ENCODE measurements at places on chromosomes 6 and 20. TPM values are rescaled to one million over a fixed set of nuclear protein-coding genes. Genes with fewer than 3 reads are reported as not detected.

GRCh38 chr6:137581019-137581707 is 87.0 kb upstream of the OLIG3 start:
- DNase-seq: no peak

DNA sequence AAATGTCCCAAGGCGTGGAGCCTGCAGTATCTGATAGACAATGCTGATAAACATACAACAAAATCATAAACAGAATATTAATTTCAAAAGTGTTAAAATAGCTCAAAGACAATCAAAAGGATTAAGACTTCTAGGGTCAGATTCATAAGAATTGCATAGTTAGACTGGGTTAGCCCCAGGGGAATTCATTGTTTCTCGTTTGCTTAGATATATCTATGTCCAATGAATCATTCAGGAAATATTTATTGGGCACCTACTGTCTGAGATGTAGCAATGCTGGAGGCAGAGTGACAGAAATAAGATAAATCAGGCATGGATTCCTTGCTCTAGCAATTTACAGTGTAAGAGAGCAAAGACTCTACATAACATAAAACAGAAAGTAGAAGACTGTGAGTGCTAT is 124.4 kb upstream of the PRL start:
- no peak for DNase-seq

- DNase-seq: no peak
These were observed 1.2 kb upstream of the GJA1 start for GRCh38 chr6:121434037-121434770.

DNA sequence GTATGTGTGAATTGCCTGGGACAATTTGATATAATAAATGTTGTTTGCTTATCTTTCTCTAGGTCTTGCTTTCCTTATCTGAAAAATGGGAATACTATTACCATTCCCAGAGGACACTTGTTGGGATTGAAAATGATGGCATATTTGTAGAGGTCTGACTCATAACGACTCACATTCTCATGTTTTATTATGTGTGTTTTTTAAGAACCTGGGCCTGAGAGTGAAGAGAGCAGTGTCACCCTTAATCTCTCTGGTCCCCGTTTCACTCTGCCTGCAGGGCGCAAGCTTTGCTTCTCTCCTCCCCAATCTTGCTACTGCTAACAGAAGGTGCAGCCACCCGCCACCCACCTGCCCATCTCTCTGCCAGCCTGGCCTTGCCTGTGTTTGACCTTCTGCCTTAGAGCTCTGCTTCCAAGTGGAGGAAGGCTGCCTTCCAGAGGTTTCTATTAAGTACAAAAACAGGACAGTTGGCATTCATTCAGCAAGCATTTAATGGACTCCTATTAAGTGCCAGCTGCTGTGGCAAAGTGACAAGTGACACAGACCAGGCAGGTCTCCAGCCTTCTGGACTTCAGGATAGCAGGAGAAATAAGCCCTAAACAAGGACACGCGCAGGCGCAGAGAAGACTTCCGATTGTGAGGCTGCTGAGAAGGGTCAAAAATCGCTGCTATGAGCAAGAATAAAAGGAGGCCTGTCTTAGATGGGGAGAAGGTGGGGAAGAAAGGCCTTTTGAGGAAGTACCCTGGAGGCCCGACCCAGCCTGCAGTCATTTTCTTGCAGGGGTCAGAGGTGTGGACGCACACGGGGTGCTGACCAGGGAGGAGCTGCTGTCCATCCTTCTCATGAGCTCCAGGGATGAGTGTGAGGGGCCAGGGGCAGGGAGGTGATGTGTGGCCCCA is 112.5 kb downstream of the JPH2 start:
- DNase-seq: no peak

- DNase-seq: no peak
These were observed 548 bp upstream of the BCAS4 start for GRCh38 chr20:50794181-50794845.

- no peak for DNase-seq
These were observed 297.0 kb downstream of the ZNF217 start for GRCh38 chr20:53296451-53297153.

DNA sequence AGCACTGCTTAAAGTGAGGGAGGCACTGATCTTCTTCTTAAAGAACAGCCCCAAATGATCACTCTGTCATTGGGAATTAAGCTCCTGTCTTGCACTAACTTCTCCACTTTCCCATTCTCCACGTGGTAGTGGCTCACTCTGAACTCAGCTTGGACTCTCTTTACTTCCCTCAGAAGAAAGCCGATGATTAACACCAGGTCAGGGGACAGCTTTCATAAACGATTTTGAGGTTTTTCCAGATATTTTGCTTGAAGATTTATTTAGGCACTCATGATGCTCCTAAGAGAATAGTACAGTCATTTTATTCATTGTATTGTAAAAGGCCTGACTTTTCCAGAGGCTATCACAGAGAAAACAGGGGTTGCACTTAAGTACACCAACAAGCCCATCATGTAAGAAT is 81.0 kb upstream of the LTV1 start:
- no peak for DNase-seq

DNA sequence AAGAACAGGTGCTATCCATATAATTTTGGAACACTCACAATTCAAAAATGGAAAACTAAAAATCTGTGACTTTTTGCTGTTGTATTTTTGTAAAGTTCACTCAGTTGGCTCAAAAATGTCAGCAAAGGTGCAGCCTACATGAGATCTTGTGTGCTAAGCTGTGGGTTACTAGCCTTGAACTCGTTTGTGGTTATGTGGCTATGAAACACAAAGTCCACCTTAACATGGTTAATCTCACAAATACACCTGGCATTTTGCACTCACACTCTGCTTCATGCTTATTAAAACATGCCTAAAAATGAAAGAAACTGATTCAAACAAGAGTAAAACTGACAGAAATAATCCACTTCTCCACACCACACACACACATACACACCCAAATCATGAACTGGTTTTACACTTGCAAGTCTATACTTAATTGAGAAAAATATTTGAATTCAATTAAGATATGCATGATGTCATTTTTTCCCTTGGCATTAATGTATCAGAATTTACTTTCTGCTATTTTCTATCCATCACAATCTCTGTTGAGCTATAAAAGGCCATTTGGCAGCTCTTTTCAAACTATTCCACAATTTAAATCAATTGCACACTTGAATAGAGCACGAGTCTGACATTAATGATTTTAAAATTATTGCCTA is 22.9 kb upstream of the TMEM30A start:
- DNase-seq: no peak

- no peak for DNase-seq
These were observed 82.3 kb downstream of the GPX5 start for GRCh38 chr6:28607990-28608389.

- DNase-seq: no peak
These were observed 49.8 kb downstream of the TPD52L1 start for GRCh38 chr6:125203395-125203794.

DNA sequence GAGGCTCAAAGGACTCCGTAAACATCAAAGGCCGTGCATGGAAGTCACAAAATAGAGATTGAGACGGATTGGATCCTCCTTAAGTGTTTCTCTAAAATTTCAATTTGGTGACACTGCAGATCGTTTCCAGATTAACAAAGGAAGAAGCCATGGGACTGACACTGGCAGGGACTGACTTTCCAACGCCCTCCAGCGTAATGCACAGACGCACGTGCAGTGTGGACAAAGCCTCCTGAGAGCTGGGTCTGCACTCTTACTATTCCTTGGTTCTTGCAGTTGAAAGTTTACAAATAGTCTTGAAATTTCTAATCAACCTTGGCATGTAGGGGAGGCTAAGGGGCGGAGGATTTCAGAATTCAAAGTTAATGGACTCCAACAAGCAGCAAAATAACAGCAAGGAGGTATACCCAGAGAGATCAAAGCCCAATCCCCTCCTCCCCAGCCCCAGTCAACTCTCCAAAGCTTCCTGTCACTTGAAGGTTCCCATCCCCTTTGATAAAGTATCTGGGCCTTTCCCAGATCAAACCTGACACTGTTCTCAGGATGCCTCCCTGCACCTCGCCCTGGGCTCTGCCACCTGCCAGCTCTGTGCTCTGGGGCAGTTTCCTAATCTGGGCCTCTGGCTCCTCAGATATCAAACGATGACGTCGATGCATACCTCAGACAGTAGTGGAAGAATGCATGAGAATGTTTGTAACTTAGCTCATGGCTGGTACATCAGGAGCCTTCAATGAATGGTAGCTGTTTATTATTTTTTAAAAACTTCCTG is 106.5 kb upstream of the TRAF3IP2 start:
- DNase-seq: no peak

DNA sequence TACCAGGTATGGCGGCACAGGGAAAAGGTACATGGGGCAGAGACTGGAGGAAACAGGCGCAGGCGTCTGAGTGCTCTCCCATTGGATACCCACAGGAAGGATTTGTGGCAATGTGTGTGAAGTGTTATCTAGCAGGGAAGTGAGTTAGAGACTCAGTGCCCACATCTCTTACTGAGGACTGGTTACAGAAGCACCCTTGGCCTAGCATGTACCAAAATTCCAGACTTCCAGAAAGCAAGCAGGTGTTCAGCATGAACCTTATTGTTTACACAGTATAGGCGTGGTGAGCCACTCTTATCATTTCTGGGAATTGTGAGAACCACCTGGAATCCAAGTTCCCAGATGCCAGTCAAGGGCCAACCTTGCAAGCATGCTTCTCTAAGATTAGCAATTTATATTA is 14.2 kb downstream of the MANBAL start:
- DNase-seq: no peak

DNA sequence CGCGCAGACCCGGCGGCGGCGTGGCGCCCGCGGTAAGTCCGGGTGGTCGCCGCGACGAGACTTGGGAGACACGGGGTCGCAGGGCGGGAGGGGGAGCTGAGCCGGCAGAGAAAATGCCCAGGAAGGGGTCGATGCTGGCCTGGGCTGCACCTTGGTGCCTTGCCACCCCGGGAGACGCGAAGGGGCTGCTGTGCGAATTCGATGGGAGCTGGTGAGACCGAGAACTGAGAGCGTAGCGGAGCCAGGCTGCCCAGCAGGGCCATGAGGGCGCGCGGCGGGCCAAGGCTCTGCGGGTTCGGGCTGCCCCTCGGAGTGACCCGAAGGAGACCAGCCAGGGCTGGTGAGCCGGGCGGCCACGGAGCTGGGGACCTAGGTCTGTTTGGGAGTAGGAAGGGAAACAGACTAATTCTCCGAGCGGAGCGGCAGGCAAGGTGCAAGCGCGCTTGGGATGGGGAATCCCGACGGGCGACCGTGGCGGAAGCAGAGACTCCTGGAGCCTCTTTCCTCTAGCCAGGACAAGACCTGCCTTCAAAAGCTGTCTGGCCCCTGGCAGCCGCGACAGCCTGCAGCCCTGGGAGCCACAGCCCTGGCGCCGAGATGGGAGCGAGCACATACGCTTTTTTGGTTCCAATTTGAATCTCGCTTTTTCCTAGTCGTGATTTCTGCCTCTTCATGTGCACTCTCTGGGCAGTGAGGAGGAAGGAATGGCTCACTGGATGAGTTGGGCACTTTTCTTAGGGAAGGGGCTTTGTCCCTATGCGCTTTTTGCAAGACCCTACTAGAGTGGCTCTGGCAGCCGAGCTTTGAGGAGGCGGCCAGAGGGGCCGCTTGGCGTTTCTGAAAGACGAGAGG is 691 bp downstream of the SYNDIG1 start:
- DNase-seq: no peak

DNA sequence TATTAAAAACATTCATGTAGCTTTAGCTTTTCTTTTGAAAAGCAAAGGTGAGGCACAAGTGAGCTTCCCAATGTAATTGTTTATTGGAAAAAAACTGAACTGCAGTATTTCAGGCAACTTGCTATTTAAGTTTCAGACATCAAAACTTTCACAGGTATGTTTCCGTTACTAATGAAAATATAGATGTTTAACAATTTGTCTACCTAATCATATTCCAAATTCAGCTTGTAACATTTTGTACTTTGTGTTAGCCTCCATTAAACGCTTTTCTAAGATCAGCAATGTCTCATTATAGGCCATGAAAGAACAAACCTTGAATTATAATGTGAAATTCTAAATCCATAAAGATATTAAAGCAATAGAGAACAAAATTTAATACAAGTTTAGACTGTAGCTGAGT is 69.5 kb downstream of the AHI1 start:
- DNase-seq: no peak

DNA sequence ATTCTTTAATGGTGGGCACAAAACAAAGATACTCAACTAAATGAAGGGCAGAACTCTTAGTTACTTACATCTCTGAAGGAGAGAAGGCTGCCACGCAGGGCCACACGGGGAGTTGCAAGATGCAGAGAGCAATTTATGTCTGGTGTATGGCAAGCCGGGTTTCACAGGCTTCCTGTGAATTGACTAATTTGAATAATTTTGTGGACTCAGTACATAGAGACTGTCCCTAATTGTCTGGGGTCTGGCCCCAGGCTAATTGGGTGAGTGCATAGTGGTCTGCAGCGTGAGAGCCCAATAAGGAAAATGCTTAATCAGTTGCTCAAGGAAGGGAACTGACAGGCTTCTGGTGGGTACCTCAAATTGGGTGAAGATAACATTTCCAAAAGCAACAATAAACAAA is 205.7 kb downstream of the OTOR start:
- DNase-seq: no peak

GRCh38 chr20:62406635-62407176 is 379 bp downstream of the CABLES2 start:
- DNase-seq: no peak

GRCh38 chr20:17505636-17506517 is 25.3 kb downstream of the BFSP1 start:
- peak; percentile 62 for DNase-seq

DNA sequence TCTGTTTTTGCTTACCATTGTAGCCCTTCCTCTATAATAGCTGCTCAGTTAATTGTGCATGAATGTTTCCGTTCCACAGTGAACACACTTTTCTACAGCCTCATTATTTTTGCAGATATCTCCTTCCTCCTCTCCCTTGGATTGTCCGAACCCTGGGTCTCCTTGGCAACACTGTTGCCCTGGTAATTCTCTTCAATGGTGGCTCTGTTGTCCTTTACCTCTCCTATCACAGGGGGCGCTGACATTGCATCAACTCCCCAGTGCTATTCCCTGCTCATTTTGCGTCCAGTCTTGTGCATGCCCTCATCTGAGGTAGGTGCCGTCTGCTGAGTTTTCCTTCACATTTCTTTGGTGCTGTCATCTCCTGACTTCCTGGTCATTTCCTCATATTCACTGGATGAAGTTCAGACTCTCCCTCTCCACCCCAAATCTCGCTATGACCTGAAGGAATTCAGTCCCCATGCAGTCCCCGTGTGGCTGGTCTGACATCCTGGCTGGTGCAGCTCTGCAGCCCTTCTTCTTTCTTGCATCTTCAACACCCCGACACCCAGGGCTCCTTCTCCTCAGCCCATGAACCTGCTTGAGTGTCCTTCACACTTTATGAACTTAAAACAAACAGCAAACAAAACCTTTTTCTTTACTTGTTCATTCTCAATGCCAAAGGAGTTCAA is 21.1 kb downstream of the PHACTR2 start:
- DNase-seq: no peak

DNA sequence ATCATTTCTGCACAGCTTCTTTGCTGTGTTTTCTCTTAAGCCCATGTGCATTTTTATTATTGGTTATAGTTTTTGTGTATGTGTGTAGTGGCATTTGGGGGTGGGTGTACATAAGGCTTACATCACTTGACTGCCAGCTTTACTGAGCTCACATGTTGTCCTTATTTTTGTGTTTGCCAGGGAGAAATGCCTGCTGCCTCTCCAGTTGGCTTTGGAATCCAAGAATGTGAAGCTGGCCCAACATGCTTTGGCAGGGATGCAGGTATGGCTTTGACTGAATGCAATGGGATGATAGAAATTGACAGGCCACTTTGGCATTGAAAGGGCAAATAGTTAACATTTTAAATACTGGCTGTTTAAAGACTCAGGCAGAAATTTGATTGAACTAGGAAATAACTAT is 11.4 kb downstream of the PBOV1 start:
- no peak for DNase-seq

Gene SGK2
- total RNA-seq: 0.10 TPM

Gene MAFB
- 0.08 TPM for total RNA-seq

Gene SLC22A7
- total RNA-seq: not detected

Gene RIMS4
- not detected for total RNA-seq

Gene TFAP2D
- not detected for total RNA-seq

Gene BFSP1
- total RNA-seq: 0.50 TPM

Gene SLC22A16
- not detected for total RNA-seq

Measured in activated CD8-positive, alpha-beta T cell treated with anti-CD3 and anti-CD28 coated beads, Interleukin-2, amount 10 ng/mL, durations not matched to agents 7 days and 5 days (primary cell).